Nephron progenitor cell (in vitro differentiated cells): ENCODE measurements at places on chromosomes 12 and 14.

GRCh38 chr12:67599691-67600090 is 48.9 kb upstream of the DYRK2 start:
- peaks cover 12% of the 10 kb centered on the region for H3K36me3 ChIP-seq
- no peak overlapping the region for H3K4me3 ChIP-seq
- no peak for DNase-seq
- H3K4me1 ChIP-seq, result peaks cover 6% of the 10 kb centered on the region
- H3K27ac ChIP-seq, result no peak overlapping the region
- H3K27me3 ChIP-seq, result no peaks in the 10 kb centered on the region

DNA sequence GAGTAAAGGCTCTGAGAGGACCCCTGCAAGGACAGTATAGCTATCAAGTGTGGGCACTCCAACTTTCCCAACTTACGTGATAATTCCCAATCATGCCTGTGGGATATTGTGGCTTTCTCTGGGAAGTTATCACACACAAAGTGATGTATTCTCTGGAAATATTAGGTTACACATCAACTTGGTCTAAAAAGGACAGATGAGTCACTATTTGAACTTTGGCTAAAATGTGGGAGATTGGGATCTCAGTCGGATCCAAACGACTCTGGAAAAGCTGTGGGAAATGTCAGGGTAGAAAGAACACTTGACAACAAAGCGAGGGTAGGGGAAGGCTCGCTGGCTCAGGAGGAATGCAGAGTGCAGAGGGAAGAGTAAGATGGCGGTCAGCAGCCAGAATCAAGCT is 1048.9 kb downstream of the BCL11B start:
- no peak for DNase-seq
- peaks cover 7% of the 10 kb centered on the region for H3K27me3 ChIP-seq
- H3K4me1 ChIP-seq, result peaks cover 8% of the 10 kb centered on the region
- H3K4me3 ChIP-seq, result no peak overlapping the region
- peaks cover 4% of the 10 kb centered on the region for H3K36me3 ChIP-seq
- H3K27ac ChIP-seq, result no peak overlapping the region

DNA sequence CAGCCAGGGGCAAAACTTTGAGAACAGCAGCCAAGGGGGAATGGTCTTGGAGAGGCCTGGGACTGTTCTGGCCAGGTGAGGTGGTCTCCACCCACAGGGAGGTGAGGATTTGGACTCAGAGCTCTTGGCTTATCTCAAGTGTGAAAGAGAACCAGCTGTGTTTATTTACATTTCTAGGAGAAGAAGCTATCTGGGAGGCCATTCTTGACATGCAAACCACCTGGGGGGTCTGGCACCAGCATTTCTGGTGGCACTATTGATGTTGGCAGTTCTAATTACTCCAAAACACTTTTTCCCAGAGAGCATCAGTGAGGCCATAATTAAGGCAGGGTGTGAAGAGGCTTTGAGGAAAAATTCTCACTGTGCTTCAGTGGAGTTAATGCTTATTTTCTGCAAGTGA is 95.1 kb downstream of the CAND1 start:
- peak overlapping the region; percentile 55 for H3K27ac ChIP-seq
- H3K4me1 ChIP-seq, result peaks cover 12% of the 10 kb centered on the region
- DNase-seq, result no peak
- H3K36me3 ChIP-seq, result no peaks in the 10 kb centered on the region

GRCh38 chr14:98156411-98156810 is 1115.6 kb downstream of the BCL11B start:
- DNase-seq, result no peak
- H3K27me3 ChIP-seq, result peaks cover 11% of the 10 kb centered on the region
- H3K27ac ChIP-seq, result no peak overlapping the region
- H3K4me3 ChIP-seq, result no peak overlapping the region
- H3K36me3 ChIP-seq, result no peaks in the 10 kb centered on the region
- H3K4me1 ChIP-seq, result peaks cover 15% of the 10 kb centered on the region

GRCh38 chr14:28751467-28752058 is 15.0 kb upstream of the FOXG1 start:
- DNase-seq, result peak; percentile 62
- no peak overlapping the region for H3K4me3 ChIP-seq
- no peak overlapping the region for H3K27ac ChIP-seq
- no peaks in the 10 kb centered on the region for H3K4me1 ChIP-seq

- H3K27ac ChIP-seq, result no peak overlapping the region
- DNase-seq, result no peak
- peaks cover 3% of the 10 kb centered on the region for H3K27me3 ChIP-seq
- peaks cover 5% of the 10 kb centered on the region for H3K36me3 ChIP-seq
- H3K4me3 ChIP-seq, result no peak overlapping the region
- peaks cover 13% of the 10 kb centered on the region for H3K4me1 ChIP-seq
Measured at GRCh38 chr12:45591635-45592034, 137.9 kb upstream of the ARID2 start.

GRCh38 chr14:96225745-96226151 is 21.1 kb downstream of the BDKRB2 start:
- DNase-seq, result peak; percentile 73
- H3K4me1 ChIP-seq, result peaks cover 9% of the 10 kb centered on the region
- H3K27me3 ChIP-seq, result peaks cover 11% of the 10 kb centered on the region
- peak overlapping the region; percentile 75 for H3K27ac ChIP-seq
- H3K4me3 ChIP-seq, result no peak overlapping the region

DNA sequence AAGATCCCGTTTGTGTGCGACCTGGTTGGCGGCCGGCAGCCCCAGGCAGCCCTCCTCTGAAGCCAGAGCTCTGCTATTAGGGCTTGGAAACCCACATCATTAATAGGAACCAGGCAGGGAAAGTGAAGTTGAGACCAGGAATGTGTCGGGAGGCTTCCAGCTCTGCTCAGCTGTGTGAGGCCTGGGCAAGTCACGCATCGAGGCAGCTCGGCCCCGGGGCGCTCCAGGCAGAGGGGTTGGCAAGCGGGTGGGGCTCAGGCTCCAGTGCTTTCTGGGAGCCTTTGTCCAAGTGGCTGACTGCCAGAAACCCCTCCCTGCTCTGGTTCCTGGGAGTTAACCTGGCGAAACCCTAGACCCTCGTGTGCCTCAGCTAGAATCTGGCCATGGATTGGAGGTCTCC is 1151.7 kb downstream of the VRK1 start:
- peak; percentile 21 for DNase-seq
- no peak overlapping the region for H3K27ac ChIP-seq
- no peaks in the 10 kb centered on the region for H3K36me3 ChIP-seq

DNA sequence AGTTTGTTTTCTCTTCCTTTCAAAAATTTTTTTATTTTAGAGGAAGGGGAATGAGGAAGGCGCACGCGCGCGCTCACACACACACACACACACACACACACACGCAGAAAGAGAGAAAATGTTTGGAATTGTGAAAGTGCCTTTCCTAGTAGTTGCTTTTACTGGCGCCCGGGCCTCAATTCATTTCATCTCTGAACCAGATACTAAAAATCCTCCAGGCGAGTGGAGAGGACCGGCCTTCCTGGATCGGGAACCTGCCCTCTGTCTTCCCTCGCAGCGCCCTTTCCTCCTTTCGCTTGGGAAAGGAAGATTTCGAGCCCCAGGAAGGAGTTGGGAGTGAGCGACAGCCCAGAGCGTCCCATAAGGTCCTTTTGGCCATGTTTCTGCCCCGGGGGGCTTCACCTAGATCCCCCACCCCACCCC is 7.8 kb upstream of the TBX3 start:
- no peaks in the 10 kb centered on the region for H3K36me3 ChIP-seq
- no peak for DNase-seq
- H3K27me3 ChIP-seq, result peaks cover 98% of the 10 kb centered on the region
- no peak overlapping the region for H3K27ac ChIP-seq

DNA sequence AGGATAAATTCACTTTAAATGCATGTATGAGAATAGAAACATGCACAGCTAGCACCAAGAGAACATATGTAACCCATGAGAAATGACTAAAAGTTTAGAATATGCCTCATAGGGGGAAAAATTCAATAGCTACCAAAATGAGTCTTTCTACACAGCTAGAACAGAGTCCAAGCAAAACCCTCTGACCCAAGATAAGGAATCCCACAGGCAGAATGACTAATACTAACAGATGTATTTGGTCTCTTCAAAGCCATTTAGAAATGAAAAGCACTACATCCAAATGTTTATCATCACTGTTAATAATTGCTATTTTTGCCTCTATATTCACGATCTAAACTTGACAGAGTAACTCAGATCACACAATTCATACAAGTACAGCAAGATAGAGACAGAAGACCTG is 44.0 kb downstream of the KICS2 start:
- H3K4me3 ChIP-seq, result no peak overlapping the region
- no peak for DNase-seq
- H3K27me3 ChIP-seq, result peaks cover 10% of the 10 kb centered on the region
